ENCODE measurements at places on chromosomes 5 and 9.

DNA sequence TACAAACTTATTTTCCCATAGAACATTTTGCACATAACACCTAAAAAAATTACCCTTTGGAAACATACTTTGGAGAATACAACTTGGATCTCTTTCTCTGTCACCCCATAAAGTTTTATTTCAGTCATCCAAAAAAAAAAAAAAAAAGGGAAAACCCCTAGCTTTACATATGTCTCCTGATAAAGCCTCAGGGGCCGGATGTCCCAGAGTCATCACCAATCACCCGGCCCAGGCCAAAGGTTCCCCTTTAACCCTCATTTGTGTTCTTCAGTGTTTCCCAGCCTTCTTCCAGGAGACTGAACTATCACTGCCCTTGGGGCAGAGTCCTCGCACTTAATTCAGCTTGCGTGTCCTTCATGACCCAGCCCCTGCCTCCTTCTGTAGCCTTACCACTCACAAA, 28.8 kb downstream of the ANXA6 start:
- no peak for DNase-seq

DNA sequence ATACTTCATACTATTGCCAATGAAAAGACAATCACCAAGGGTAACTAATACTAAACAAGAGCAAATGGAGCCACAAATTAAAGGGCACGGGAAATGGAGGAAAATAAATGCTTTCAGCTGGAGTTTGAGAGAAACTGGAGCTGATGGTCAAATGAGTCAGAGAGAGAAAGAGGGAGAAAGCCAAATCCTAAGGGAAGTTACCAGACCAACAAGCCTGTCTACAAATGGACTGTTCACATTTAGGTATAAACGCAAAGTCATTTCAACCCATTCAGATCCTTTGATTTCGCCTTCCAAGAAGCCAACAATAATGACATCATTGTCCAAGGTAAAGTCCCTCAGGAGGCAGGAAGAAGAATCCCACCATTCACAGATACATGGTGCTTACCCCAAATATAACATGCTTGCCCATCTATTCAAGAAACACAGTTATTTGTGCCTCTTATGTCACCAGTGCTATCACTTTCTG, 351.8 kb downstream of the RAB3C start:
- no peak for DNase-seq

DNA sequence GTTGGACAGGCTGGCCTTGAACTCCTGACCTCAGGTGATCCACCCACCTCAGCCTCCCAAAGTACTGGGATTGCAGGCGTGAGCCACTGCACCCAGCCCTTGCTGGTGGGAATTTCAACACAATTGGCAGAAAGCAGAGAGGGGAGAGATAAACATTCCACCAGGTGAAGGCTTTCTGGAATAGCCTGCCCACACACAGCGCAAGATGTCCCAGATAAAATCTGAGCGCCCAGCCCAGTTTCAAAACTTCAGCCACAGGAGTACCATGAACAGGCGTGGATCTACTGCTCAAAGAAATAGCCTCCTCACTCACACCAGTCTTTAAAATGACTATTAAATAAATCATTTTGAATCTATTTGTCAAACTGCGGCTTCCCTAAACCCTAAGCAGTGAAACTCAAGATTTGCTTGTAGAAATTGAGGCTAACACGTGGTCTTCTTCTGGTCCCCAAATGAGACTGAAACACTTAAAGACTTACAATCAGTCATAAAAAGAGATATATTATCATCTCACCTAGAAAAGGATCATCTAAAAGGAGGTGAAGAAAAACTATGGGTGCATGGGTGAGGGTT, 34.7 kb downstream of the CAPSL start:
- DNase-seq: no peak

DNA sequence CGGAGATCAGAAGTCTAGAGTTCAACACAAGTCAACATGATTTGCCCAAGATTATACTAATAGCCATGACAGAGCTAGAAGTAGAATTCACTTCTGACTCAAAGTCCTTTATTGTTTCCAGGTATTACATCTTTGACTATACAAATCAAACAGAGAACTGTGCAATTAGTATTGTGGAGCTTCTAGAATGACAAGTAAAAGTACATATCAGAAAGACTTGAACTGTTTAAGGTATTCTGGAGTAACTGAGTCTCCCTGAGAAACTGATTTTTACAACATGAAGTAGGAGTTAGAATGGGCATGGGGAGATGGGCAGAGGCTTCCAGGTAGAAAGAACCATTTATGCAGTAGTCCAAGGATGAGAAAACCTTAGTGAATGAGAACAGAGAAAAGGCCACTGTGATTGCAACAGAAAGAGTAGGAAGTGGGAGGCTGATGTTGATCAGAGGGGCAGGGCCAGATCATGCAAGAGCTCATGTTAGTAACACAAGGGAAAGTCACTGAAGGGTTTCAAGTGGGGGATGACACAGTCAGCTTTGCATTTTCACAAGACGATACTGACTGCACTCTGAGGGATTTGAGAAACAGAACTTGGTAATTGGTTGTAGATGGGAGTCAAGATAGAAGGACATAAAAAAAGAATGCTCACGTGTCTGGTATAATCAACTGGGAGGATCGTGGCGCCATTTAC, 280.7 kb downstream of the RFX3 start:
- no peak for DNase-seq

GRCh38 chr9:81861644-81862043, 66.6 kb upstream of the SPATA31D4 start:
- DNase-seq: no peak

DNA sequence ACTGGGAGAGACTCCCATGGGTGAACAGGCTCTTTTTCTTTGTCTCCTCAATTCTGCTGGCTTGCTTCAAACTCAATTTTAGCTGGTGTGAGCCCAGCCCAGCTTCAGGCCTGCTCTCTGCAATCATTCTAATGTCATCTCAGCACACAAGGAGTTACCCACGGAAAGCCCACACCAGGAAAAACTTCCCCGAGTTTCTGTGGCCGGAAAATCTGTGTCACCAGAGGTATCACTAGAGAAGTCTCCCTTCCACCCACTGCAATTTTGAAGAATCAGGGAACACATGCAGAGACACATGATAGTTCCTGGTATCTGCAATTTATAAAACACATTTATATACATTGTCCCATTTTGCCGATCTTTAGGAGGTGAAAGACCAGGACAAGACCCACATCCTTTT, 13.5 kb upstream of the NDFIP1 start:
- no peak for DNase-seq

GRCh38 chr9:83508067-83508466, 30.1 kb downstream of the FRMD3 start:
- no peak for DNase-seq

DNA sequence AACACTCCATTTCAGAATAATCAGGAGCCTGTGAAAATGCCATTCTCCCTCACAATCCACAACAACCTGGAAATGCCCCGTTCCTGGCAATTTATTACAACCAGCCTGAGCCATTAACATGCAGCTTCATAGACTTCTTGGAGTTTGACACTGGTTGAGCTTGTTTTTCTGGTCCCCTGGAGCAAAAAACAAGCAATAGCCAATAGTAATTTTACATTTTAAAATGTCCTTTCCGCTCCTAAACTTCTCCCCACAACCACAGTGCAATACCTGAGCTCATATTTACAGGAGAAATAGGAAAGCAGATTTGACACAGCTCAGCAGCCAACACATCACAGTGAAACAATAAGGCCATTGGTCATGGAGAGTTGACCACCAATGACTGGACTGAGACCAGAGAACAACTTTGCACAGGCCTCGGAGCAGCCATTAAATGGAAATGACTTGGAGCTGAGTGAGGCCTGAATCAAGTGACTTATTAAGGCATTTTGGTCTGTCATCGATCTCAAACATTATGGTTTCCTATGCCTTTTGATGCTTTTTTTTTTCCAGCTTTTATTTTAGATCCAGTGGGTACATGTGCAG, 73.0 kb downstream of the ENC1 start:
- DNase-seq: no peak

GRCh38 chr5:55737793-55738192, at the start of gene DDX4:
DDX4 (plus strand) TSS chr5:55738061; CDS start chr5:55738964, 903 bp downstream.
- DNase-seq: no peak

GRCh38 chr9:31799953-31800609, 584.4 kb upstream of the ACO1 start:
- DNase-seq: peak; percentile 0

GRCh38 chr9:112038017-112038408, 137.1 kb downstream of the SUSD1 start:
- DNase-seq: no peak

DNA sequence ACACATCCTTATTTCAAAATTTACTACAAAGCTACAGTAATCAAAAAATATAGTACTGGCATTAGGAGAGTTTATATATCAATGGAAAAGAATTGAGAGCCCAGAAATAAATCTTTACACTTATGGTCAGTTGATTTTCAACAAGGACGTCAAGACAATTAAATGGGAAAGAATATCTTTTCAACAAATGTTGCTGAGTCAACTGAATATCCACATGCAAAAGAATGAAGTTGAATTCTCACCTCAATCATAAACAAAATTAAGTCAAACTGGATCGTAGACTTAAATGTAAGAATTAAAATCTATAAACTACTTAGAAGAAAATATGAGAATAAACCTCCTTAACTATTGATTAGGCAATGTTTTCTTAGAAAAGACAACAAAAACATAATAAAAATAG, 61.5 kb upstream of the PRR16 start:
- no peak for DNase-seq

DNA sequence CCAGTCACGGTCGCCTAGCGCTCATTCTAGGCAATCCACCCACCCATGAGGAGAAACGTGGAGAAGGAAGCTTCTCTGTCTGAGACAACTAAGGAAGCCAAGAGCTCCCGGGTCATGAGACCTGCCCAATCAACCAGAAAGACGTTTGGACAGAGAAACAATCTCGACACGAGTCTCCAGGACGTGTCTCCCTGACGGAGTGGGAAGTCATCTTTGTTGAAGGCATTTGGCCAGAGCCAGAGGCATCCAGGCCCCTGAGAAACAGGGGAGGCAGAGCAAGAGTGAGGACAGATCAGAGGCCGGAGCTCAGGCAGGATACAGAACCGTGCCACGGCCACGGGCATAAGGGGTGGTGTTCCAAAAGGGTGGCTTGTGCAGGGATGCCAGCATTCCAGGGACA, 479.0 kb downstream of the SPATA31A7 start:
- DNase-seq: no peak

DNA sequence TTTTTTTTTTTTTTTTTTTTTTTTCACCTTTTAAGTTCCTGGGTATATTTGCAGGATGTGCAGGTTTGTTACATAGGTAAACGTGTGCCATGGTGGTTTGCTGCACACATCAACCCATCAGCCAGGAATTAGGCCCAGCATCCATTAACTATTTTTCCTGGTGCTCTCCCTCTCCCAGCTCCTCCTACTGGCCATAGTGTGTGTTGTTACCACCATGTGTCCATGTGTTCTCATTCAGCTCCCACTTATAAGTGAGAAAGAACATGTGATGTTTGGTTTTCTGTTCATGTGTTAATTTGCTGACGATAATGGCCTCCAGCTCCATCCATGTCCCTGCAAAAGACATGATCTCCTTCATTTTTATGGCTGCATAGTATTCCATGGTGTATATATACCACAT, 350.5 kb downstream of the MAN2A1 start:
- DNase-seq: no peak

DNA sequence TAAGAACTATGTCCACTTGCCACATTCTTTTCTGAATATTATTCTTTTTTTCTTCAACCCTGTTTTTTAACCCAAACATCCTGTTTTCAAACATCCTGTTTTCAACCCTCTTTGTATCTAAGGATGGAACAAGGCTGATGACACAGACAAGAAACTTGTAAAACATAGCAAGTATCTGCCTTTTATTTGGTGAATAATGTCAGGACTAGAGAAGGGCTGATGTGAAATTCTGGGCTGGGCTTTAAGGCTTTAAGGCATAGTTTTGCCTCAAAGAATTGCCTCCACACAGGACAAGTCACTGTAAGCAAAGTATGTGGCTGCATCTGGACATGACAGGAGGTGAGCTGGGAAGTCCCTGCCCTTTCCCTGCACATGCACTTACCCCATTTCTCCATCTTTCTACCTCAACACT, 42.5 kb upstream of the RIC1 start:
- no peak for DNase-seq

DNA sequence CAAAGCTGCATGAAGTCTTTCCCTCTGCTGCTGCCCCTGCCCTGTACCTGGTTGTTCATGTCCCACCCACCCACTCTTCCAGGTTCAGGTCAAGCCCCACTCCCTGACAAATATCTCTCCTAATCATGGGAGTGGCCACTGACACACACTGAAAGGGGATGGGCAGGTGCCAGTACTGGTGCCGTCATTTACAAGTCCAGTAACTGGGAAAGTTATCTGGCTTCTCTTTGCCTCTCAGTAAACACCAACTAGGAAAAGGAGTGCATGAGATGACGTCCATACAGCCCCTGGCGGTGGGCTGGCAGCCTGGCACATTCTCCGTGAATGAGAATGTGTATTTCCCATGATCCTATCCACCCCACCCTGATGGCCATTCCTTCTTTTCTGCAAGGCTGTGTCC, 225.2 kb downstream of the FSTL4 start:
- DNase-seq: no peak

DNA sequence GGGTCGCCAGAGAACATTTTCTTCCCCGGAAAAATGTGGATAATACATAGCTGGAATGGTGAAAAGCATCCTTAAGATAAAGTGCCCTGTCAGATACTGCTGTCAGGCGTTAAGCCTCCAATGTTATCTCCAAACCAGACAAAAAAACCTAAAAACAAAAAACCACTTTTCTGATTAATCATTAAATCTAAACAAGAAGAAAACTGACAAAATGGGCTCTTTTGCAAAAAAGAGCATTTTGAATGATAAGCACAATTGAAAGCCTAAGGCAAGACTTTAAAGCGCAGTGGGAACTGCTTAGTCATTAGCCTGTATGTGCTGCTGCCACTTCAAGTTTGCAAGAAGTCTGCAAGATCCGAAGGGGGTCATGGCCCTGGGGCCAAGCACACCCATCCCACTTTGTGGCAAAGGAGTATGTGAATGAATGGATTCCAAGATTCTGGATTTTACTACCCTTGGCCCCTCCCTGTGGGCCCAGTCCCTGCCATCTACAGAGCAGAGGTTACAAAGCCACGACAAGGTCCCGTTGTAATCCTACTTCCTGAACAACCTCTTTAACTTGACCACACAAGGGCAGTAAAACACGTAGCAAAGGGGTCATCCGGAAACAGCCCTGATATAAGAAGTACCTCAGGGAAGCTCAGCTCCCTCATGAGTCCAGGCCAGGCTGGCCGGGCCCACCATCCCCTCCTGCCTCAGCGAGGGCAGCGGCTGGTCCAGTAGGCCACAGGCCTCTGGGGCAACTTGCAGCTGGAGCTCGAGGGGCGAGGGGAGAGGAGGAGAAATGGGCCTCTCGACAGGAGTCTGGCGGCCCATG, 29.7 kb downstream of the SHB start:
- DNase-seq: no peak

- no peak for DNase-seq
Observed at GRCh38 chr5:91059409-91059808, 323.7 kb downstream of the ARRDC3 start.

DNA sequence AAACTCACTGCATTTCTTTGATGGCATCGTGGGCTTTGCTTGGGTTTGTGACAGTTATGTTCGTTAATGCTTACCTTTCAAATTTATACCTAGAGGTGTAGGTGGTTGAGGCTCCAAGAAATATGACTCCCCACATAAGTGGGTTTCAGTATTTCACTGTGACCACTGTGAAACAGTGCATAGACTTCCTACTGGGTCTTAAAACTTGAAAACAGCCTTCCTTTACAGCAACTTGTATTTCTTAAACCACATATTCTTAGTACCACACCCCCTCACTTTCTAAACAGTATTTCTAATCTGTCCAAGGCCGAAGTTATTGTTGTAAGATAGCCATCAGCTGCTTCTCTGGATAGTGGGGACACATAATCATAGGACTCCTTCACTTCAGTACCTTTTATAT, 48.3 kb downstream of the TMEFF1 start:
- no peak for DNase-seq
